ENCODE measurements at places on chromosomes 5 and 9.
A peak's percentile ranks its signal among the peaks of the same experiment; 100 is the strongest.

DNA sequence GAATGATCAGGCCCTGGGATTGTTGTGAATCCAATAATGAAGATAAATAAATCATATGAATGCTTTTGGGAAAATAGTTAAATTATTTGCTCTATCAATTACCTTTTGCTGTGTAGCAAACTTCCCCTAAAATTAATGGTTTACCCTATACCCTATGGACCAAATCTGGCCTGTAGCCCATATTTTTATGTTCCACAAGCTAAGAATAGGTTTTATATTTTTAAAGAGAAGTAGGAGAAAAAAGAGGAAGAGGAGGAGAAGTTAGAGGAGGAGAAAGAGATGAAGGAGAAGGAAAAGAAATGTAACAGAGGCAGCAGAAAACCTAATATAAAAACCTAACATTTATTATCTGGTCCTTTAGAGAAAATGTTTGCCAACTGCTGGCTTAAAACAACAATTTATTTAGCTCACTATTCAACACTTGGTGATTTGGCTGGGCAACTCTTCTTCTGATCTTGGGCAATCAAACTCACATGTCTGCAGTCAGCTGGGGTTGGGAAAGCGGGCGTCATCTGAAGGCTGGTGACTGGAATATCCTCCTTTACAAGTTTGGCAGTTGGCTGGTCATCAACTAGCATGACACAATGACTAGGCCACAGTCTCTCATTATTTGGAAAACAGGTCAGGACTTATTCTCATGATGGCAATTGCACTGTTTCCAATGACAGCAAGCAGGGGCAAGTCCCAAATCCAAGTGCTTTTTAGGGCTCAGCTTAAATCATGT lies 522.9 kb downstream of the RASEF start:
- peak; percentile 45 for DNase-seq
- no peaks in the 10 kb centered on the region for H3K4me1 ChIP-seq
- H3K4me3 ChIP-seq = no peak overlapping the region
- no peaks in the 10 kb centered on the region for H3K36me3 ChIP-seq

DNA sequence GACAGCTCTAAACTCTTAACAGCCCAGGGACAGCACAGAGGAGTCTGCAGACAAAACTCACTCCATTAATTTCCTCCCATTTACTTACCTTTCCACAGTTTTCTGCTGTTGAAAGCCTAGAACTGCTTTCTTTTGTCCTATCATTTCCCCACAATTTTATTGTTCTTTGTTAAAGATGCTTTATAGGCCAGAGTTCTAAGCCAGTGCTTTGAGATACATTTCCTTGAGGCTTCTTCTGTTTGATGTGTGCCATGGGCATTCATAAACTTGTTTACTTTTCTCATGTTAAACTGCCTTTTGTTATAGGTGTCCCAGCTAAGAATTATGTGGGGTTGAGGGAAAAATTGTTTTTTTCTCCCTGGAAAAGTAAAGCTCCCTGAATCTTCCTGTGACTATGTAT lies 25.9 kb upstream of the SUB1 start:
- H3K27me3 ChIP-seq = no peaks in the 10 kb centered on the region
- no peak overlapping the region for H3K27ac ChIP-seq
- DNase-seq = no peak
- H3K36me3 ChIP-seq = no peaks in the 10 kb centered on the region
- H3K4me3 ChIP-seq = no peak overlapping the region
- H3K4me1 ChIP-seq = peaks cover 4% of the 10 kb centered on the region

DNA sequence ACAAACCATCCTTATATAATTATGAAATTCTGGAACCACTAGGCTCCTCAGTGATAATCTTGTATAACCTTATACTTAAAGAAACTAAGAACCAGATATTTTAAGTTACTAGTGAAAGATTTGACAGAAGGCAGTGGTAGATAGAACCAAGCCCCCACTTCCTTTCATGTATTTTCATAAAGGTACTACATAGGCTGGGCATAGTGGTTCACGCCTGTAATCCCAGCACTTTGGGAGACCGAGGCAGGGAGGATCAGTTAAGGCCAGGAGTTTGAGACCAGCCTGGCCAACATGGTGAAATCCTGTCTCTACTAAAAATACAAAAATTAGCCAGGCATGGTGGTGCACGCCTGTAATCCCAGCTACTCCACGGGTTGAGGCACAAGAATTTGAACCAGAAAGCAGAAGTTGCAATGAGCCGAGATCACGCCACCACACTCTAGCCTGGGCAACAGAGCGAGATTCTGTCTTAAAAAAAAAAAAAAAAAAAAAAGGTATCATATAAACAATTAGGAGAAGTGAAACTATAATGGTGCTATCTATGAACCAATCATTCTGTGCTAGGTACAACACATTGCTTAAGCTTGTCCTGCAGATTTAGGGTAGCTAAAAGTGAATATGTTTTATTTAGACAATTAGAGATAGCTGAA lies 27.9 kb upstream of the DTWD2 start:
- H3K4me1 ChIP-seq = no peaks in the 10 kb centered on the region
- no peaks in the 10 kb centered on the region for H3K27me3 ChIP-seq
- H3K36me3 ChIP-seq = no peaks in the 10 kb centered on the region
- H3K4me3 ChIP-seq = no peak overlapping the region
- H3K27ac ChIP-seq = no peak overlapping the region
- no peak for DNase-seq

GRCh38 chr5:52674815-52675545 lies 112.7 kb upstream of the ITGA1 start:
- no peaks in the 10 kb centered on the region for H3K27me3 ChIP-seq
- H3K27ac ChIP-seq = no peak overlapping the region

DNA sequence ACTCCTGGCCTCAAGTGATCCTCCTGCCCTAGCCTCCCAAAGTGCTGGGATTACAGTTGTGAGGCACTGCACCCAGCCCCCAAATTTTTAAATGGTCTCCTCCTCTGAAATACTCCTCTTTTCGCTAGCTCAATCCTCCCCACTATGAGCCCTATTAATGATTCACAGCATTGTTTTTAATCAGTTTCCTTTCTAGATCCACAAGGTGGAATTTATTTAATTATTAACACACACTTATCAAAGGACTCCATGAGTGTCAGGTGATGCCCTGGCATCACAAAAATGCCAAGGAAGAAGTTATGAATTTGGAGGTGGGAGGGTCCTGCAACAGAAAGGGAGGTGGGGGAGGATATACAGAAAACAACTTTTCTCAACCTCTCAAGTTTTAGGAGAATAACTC lies 806.5 kb downstream of the PRELID2 start:
- no peak overlapping the region for H3K4me3 ChIP-seq
- H3K27me3 ChIP-seq = no peaks in the 10 kb centered on the region
- no peaks in the 10 kb centered on the region for H3K36me3 ChIP-seq
- H3K27ac ChIP-seq = no peak overlapping the region

DNA sequence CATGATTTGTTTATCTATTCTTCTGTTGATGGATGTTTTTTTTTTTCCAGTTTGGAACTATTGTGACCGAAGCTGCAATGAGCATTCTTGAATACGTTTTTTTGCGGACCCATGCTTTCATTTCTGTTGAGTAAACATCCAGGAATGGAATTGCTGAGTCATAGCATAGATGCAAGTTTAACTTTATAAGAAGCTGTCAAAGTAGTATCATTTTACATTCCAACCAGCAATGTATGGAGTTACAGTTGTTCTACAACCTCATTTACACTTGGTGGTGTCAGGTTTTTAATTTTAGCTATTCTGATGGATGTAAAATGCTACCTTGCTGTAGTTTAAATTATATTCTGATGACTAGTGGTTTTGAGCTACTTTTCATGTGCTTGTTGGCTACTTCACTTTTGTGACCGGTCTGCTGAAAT lies 49.0 kb downstream of the NPR3 start:
- no peak overlapping the region for H3K27ac ChIP-seq
- H3K36me3 ChIP-seq = no peaks in the 10 kb centered on the region
- no peaks in the 10 kb centered on the region for H3K27me3 ChIP-seq
- no peak overlapping the region for H3K4me3 ChIP-seq
- DNase-seq = no peak
- no peaks in the 10 kb centered on the region for H3K4me1 ChIP-seq

DNA sequence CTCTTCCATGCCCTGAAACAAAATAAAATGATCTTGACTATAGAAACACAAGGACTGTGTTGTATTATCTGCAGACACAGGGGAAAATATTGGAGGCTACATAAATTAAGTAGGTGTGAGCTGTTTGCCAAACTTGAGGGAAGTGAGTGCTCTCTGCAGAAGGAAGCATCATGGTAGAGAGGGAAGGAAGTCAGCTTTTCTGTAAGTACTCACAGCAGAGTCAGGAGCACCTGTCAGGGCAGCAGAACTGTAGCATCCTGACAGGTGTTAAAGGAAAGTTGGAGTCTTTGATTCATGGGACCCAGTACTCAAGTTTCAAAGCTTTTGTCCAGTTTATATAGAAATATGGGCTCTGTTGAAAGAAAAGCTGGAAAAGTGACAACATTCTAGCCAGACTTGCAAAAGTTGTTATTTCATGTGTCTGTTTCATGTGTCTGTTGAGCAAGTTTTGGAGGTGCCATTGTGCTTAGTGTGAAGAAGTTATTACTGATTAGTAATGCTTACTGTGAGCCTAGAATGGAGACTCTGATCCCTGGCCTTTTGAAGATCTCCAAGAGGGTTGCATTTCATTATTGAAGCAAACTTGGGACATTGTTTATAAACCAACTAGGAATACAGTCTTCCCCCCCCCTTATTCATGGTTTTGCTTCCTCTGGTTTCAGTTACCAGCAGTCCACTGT lies 194.7 kb downstream of the SPATA31D1 start:
- no peak for DNase-seq
- H3K27me3 ChIP-seq = no peaks in the 10 kb centered on the region
- H3K4me1 ChIP-seq = no peaks in the 10 kb centered on the region
- no peak overlapping the region for H3K4me3 ChIP-seq
- H3K27ac ChIP-seq = no peak overlapping the region
- no peaks in the 10 kb centered on the region for H3K36me3 ChIP-seq

- no peaks in the 10 kb centered on the region for H3K36me3 ChIP-seq
- H3K27ac ChIP-seq = no peak overlapping the region
- H3K4me3 ChIP-seq = no peak overlapping the region
- no peaks in the 10 kb centered on the region for H3K27me3 ChIP-seq
Observed at GRCh38 chr5:6491919-6492290, 43.2 kb downstream of the UBE2QL1 start.

GRCh38 chr9:38084556-38084880 lies 15.5 kb upstream of the SHB start:
- no peaks in the 10 kb centered on the region for H3K36me3 ChIP-seq
- H3K4me1 ChIP-seq = peaks cover 2% of the 10 kb centered on the region
- no peak overlapping the region for H3K4me3 ChIP-seq
- peak; percentile 80 for DNase-seq
- no peaks in the 10 kb centered on the region for H3K27me3 ChIP-seq
- H3K27ac ChIP-seq = no peak overlapping the region

GRCh38 chr9:76090330-76090729 lies 199.9 kb downstream of the PCSK5 start:
- no peak overlapping the region for H3K27ac ChIP-seq
- peaks cover 5% of the 10 kb centered on the region for H3K36me3 ChIP-seq
- no peak for DNase-seq

GRCh38 chr5:17255471-17256021 lies 38.1 kb downstream of the BASP1 start:
- H3K4me1 ChIP-seq = no peaks in the 10 kb centered on the region
- no peaks in the 10 kb centered on the region for H3K27me3 ChIP-seq
- no peak overlapping the region for H3K27ac ChIP-seq
- no peak for DNase-seq
- H3K4me3 ChIP-seq = no peak overlapping the region

- no peak overlapping the region for H3K4me3 ChIP-seq
- H3K27ac ChIP-seq = no peak overlapping the region
- H3K27me3 ChIP-seq = no peaks in the 10 kb centered on the region
Observed at GRCh38 chr9:93286252-93287188, 102.6 kb downstream of the WNK2 start.

- no peaks in the 10 kb centered on the region for H3K4me1 ChIP-seq
- no peak for DNase-seq
- no peaks in the 10 kb centered on the region for H3K36me3 ChIP-seq
- H3K4me3 ChIP-seq = no peak overlapping the region
Observed at GRCh38 chr9:124754289-124754688, 16.8 kb downstream of the NR6A1 start.

DNA sequence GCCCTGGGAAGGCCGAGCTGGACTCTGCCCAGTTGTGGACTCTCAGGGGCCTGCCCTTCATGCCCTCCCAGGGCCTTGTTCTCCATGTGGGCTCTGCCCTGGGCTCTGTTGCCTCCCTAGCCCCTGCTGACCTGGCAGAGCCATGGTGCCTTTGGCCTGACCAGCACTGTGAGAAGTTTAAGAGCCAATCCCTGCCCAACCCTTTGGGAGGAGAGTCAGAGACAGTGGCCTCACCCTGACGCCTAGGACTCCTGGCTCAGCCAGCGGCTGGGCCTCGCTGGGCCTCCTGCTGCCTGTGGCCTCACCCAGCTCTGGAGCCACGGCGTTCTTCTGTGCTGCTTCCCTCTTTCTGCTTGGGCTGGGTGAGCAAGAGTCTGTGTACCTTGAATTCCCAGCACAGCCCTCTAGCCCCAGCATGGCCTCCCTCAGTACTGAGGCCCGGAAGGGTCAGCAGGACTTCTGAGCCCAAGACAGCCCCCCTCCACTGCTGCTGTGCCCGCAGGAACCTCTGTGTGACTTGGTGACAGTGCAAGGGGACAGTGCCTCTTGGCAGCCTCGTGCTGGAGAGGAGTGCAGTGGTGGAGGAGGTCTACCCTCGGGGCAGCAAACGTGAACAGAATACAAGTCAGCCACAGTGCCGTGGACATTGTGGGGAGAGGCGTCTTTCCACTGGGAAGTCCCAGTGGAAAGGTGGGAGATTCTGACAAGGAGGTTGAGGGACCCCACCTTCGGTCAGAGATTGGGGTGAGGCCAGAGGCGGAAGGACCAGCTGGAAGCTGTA lies 97.4 kb downstream of the CACNA1B start:
- no peaks in the 10 kb centered on the region for H3K27me3 ChIP-seq
- no peaks in the 10 kb centered on the region for H3K4me1 ChIP-seq
- DNase-seq = no peak

DNA sequence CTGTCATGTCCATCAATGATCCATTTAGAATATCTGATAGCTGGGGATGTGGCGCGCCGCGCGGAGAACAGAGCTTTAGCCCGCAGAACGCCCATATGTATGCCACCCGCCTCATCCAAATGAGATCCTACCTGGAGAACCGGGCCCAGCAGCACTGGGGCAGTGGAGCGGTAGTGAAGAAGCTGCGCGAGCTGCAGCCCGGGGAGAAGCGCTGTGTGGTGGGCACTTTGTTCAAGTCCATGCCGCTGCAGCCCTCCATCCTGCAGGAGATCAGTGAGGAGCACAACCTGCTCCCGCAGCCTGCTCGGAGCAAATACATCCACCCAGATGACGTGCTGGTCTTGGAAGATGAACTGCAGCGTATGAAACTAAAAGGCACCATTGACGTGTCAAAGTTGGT lies 313.7 kb downstream of the NR2F1-AS1 start:
- no peak for DNase-seq
- no peaks in the 10 kb centered on the region for H3K36me3 ChIP-seq
- H3K27me3 ChIP-seq = no peaks in the 10 kb centered on the region
- H3K4me3 ChIP-seq = no peak overlapping the region
- no peaks in the 10 kb centered on the region for H3K4me1 ChIP-seq

All from aorta (tissue), 5 donors.